Breast epithelium (tissue), 4 donors: ENCODE measurements at places on chromosomes 7 and 10. TPM values are rescaled to one million over a fixed set of nuclear protein-coding genes. Genes with fewer than 3 reads are reported as not detected.

DNA sequence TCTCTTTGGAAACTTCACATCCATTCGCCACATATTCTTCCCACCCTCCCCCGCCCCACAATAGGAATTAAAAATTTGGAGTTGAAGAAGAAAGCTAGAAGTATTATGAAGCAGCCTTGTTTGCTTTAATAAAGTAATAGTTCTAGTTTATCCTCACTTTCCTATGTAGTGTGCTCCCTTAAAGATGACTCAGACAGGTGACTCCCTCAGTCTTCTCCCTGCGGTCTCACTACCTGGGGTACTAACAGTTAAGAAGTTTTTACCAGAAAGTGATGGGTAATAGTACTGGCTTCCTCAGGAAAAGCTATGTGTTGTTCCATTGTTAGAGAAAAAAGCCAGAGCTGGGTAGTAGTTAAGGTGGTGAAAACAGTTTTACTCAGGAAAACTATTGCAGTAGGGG is 58.6 kb downstream of the CCNY start:
- no peak overlapping the region for H3K4me3 ChIP-seq
- H3K27me3 ChIP-seq, result no peaks in the 10 kb centered on the region
- H3K4me1 ChIP-seq, result no peaks in the 10 kb centered on the region
- no peaks in the 10 kb centered on the region for H3K36me3 ChIP-seq
- no peak overlapping the region for H3K27ac ChIP-seq

DNA sequence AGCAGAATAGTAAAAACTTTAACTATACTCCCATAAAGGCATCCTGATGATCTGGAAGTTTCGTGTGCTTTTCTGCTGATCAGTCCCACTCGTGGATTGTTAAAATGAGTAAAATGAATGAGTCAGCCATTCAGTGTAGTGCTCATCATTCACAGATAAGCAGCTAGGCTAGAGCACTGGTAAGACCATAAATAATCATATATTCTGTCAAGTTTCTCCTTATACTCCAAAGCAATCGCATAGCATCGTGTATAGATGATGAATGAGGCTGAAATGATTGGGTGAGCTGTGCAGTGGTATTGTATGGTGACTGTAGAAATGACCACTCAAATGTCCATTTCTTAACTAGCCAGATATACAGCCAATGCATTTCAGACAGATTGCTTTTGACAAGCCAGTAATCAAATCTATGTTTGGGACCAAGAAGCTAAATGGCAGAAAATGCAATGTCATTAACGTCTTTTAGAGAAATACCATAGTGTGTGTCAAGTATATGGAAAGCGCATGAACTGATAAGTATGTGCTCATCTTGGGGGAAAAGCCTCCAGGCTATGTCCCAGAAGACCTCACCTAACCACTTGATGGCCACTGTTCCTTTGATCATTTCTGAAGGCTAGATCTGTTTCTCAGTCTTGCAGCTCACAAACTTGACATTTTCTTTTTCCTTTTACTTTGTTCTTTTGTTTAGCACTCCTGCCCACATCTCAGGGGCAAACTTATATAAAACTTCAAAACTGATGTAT is 227.2 kb upstream of the FAM3C start:
- no peaks in the 10 kb centered on the region for H3K36me3 ChIP-seq
- no peaks in the 10 kb centered on the region for H3K4me1 ChIP-seq
- no peak for DNase-seq
- H3K27ac ChIP-seq, result no peak overlapping the region

DNA sequence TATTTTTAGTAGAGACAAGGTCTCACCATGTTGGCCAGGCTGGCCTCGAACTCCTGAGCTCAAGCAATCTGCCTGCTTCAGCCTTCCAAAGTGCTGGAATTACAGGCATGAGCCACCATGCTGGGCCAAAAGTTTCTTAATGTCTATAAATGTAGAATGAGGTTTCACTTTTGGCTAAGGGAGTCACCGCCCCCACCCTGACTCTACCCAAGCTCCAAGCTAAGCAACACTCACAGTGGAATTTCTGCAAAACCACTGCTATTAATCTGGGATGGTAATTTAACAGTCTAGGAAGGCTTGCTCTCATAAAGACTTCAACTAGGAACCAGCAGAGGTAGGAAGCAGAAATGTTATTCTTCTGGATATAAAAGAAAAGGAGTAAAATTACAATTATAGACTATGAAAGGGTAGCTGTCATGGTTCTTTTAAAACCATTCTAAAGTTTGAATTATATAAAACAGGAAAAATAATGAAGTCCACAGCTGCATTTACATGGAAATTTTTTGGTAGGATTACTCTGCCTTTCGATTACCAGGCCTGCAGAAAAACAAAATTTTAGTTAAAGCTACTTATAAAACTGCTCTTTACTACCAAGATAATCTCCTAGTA is 211.6 kb downstream of the SFMBT2 start:
- no peaks in the 10 kb centered on the region for H3K36me3 ChIP-seq
- H3K27ac ChIP-seq, result no peak overlapping the region
- no peaks in the 10 kb centered on the region for H3K4me1 ChIP-seq
- DNase-seq, result no peak

The FAM221A gene
- 12.2 TPM for total RNA-seq

The OPN1SW gene
- not detected for total RNA-seq

DNA sequence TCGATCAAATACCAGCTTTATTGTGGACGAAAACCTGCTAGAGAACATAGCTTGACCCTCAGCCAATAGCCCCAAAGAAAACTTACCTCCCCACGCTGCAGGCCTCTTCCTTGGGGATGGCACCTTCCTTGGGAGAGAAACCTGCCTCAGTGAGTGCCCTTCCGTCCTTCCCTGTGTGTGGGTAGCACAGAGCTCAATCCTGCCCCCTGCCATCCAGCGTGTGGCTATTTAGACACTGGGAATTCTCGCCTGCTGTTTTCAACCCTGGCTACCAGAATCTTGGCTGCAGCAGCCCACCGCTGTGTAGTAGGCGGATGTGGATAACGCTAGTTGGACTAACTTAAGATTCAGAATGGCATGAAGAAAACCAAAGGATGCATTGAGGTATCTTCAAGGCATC is 238.2 kb downstream of the TEX36 start:
- H3K4me1 ChIP-seq, result no peaks in the 10 kb centered on the region
- DNase-seq, result no peak
- H3K27me3 ChIP-seq, result no peaks in the 10 kb centered on the region

The IL6 gene
- 3.8 TPM for total RNA-seq

The C1GALT1 gene
- total RNA-seq, result 34.7 TPM

DNA sequence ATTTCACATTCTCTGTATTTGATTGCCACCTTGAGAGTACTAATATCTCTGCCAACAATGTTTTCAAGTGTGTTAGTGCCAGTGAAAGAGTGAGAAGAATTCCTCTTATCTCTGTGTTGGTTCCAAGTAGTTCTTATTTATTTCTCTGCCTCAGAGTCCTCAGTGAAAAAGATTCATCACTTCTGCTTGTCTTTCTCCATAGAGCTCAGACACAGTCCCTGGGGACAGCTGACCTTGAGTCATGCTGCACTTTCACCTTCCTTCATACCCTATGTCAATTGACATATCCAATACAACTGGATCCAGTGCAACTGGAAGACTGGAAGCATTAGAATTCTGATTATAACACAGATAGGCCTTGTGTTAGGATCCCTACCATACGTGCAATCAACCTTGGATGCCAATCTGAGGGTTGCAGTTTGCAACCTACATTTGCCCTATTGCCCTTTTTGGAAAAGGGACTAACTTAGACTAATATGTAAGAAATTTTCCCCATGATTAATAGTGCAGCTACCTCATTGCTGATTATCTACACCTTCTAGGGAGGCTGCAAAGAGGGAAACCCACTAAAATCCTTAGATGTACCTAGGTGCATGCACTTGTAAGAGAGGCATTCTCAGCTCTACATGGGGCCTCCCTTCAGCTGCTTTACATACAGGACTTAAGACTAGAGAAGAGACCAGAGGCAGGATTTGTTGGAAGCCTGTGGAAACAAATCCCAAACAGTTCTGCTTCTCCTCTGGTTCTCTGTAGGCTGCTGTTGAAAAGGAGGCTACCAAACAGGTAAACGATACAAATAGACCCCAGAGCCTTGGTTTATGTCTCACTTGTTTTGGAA is 8.4 kb downstream of the IFIT2 start:
- DNase-seq, result no peak
- no peak overlapping the region for H3K4me3 ChIP-seq
- no peaks in the 10 kb centered on the region for H3K36me3 ChIP-seq
- no peaks in the 10 kb centered on the region for H3K27me3 ChIP-seq

DNA sequence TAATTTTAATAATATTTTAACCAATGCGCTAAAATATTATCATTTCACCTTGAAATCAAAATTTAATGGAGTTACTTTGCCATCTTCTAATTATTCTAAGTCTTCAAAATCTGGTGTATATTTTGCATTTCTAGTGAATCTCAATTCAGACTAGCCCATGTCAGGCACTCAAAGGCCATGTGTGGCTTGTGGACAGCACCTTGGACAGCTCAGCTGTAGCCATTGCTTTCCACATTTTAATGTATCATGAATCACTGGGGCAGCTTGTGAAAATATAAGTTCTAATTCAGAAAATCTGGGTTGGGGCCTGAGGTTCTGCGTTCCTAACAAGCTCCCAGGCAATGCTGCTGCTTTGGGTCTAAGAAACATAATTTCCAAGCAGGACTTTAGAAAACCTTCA is 57.2 kb downstream of the MGAM2 start:
- no peaks in the 10 kb centered on the region for H3K27me3 ChIP-seq
- H3K4me3 ChIP-seq, result no peak overlapping the region
- H3K27ac ChIP-seq, result no peak overlapping the region
- no peaks in the 10 kb centered on the region for H3K36me3 ChIP-seq

GRCh38 chr7:73864981-73865711 is 4.2 kb downstream of the TMEM270 start:
- DNase-seq, result no peak
- no peak overlapping the region for H3K27ac ChIP-seq
- H3K27me3 ChIP-seq, result no peaks in the 10 kb centered on the region

GRCh38 chr7:138029941-138030340 is 28.1 kb upstream of the CREB3L2 start:
- DNase-seq, result no peak
- no peaks in the 10 kb centered on the region for H3K36me3 ChIP-seq
- no peak overlapping the region for H3K27ac ChIP-seq
- no peaks in the 10 kb centered on the region for H3K4me1 ChIP-seq
- no peaks in the 10 kb centered on the region for H3K27me3 ChIP-seq

The TRIL gene
- total RNA-seq, result 0.48 TPM

The ELOVL3 gene
- total RNA-seq, result 2.2 TPM

DNA sequence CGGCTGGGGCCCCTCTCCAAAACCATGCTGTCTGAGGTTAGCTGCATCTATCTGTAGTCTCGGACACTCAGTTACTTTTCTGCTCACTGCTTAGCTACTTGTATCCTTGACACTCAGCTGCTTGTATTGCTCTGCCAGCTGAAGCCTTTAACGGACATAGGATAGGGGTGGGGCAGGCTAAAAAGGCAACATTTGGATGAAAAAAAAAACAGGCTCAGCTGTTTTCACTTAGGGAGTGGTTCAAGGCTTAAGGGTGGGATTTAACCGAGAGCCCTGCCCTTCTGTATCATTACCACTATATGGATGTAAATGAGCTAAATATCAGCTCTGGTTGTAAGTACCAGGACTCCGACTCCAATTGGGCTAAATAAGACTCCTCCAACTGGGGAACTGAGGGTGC is 28.6 kb downstream of the LSMEM1 start:
- no peak for DNase-seq
- H3K36me3 ChIP-seq, result no peaks in the 10 kb centered on the region
- H3K27me3 ChIP-seq, result no peaks in the 10 kb centered on the region
- no peaks in the 10 kb centered on the region for H3K4me1 ChIP-seq
- H3K4me3 ChIP-seq, result no peak overlapping the region

DNA sequence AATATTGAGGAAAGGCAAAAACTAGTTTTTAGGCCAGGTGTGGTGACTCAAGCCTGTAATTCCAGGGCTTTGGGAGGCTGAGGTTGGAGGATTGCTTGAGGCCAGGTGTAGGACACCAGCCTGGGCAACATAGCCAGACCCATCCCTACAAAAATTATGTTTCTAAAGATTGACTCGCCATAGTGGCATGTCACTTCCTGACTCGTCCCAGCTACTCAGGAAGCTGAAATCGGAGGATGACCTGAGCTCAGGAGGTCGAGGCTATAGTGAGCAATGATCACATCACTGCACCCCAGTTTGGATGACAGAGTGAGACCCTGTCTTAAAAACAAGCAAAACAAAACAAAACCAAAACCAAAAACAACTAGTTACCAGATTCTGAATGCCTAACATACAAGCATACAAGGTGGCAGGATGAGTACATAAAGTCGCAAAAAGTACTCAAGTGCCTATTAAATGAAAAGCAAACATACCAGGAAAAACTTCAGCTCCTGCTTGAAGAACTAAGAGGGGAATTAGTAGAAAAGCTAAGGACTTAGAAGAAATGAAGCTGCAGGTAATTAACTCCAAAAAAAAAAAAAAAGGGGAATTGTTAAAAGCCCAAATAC is 14.1 kb downstream of the ZNF398 start:
- H3K4me1 ChIP-seq, result no peaks in the 10 kb centered on the region
- H3K36me3 ChIP-seq, result peaks cover under 1% of the 10 kb centered on the region
- H3K4me3 ChIP-seq, result no peak overlapping the region
- H3K27ac ChIP-seq, result no peak overlapping the region
- no peaks in the 10 kb centered on the region for H3K27me3 ChIP-seq
- DNase-seq, result no peak

GRCh38 chr10:12013926-12014325 is 28.7 kb downstream of the UPF2 start:
- H3K27me3 ChIP-seq, result no peaks in the 10 kb centered on the region
- no peaks in the 10 kb centered on the region for H3K36me3 ChIP-seq
- no peak for DNase-seq
- H3K4me3 ChIP-seq, result no peak overlapping the region

DNA sequence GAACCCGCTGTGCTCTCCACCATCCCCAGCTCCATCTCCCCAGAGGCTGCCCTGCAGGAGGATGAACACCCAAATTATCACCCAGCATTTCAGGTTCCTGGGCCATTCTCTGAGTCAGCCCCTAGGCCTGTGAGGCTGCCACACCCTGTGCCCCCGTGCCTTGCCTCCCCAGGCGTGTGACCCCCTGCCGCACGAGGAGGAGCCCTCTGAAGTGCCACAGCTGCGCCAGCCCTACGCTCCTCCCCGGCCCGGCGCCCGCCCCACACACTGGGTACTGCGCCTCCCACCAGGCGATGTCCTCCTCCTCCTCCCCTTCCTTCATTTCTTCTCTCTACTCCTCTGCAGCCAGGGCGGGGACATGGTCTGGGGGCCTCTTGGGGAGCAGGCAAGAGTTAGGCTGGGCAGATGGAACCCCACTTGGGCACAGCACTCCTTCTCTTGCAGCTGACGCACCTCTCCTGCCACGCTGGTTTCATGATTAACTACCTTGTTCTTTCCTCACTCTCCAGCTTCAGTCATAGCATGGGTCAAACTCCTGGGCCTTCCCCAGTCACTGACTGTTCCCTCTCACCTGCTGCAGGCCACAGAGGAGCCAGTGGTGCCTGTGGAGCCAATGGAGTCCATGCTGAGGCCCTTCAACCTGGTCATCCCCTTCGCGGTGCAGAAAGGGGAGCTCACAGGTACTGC is 12.7 kb upstream of the ATP6V1F start:
- H3K4me1 ChIP-seq, result no peaks in the 10 kb centered on the region
- no peak overlapping the region for H3K4me3 ChIP-seq
- DNase-seq, result no peak
- no peaks in the 10 kb centered on the region for H3K36me3 ChIP-seq

- H3K4me1 ChIP-seq, result no peaks in the 10 kb centered on the region
- H3K27me3 ChIP-seq, result no peaks in the 10 kb centered on the region
- H3K27ac ChIP-seq, result no peak overlapping the region
- H3K36me3 ChIP-seq, result no peaks in the 10 kb centered on the region
Measured at GRCh38 chr7:94354953-94355352, 39.7 kb upstream of the COL1A2 start.

GRCh38 chr7:108372618-108373017 is 83.6 kb downstream of the NRCAM start:
- H3K27ac ChIP-seq, result no peak overlapping the region
- no peak for DNase-seq
- no peaks in the 10 kb centered on the region for H3K36me3 ChIP-seq
- no peaks in the 10 kb centered on the region for H3K4me1 ChIP-seq
- no peak overlapping the region for H3K4me3 ChIP-seq

The NOD1 gene
- 21.4 TPM for total RNA-seq
